Cardiac septum (tissue), 1 donor: ENCODE measurements at places on chromosomes 5 and 9.

DNA sequence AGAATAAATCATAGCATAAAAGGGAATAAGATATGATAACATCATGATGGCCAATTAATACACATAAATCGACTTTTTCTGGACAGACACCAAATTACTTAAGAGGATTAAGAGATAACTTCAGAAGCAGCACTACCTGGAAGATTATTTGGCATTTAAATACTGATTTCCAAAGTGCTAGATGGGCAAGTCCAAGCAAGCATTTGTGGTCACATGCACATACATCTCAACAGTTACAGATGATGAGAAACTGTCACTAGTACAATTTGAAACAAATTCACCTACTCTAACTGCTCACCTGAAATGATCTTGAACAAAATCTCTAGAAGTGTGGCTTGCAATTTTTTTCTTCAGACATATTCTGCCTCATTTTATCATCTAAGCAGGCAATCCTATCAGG is 26.8 kb upstream of the RASGEF1C start:
- DNase-seq: no peak

GRCh38 chr5:113280541-113280940 is 154.2 kb downstream of the TSSK1B start:
- no peak for DNase-seq

- no peak for DNase-seq
Observed at GRCh38 chr9:112125951-112126388, 49.1 kb downstream of the SUSD1 start.

GRCh38 chr5:38369692-38370091 is 111.3 kb downstream of the EGFLAM start:
- no peak for DNase-seq

GRCh38 chr9:3473405-3473804 is 52.4 kb downstream of the RFX3 start:
- no peak for DNase-seq

DNA sequence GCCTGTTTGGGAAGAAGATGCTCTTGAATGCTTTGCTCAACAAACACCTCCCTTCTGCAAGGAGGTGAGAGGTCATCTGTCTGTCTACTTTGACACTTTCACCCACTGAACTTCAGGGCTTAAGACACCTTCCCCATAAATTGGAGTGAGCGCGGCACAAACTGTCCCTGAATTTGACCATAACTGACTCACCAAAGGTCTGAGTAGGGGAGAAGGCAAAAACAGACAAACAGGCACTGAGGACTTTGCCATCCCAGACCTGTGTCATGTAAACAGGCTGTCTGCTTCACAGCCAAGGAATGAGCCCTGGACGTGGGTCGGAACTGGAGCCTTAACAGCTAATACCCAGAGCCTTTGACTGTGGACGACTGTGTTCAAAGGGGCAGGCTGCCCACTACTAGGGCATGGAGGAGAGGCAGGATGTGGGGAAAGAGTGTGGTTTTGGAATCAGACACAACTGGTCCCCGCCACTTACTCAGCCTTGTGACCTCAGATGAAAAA is 320.9 kb upstream of the KLF4 start:
- DNase-seq: no peak

DNA sequence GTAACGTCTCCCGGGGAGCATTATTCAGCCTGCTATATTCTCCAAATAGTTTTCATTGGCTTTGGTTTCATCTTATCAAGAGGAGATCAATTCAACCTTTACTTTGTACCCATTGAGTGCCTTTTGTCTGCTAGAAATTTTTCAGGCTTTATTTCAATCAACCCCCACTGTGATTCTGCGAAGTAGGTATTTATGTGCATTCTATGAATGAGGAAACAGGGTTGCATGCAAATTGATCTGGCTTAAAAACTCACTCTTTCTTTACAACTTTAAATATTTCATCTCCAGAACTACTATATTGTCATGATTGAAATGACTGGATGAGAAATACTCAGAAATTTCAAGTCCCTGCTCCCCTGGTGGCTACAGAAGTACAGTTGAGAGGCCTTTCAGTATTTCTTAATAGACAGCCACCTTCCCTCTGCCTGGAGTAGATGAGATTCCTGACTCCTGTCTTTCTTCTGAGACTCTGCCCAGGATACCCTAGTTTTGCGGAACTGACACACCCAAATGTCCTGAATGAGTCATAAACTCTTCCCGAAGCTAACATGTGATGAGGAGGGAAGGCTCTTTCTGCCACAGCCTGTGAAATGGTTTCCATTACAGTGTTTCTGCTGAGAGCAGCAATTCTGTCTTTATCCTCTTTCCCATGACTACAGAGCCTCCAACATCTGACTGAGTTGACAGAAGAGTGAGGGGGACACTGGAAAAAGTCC is 52.6 kb upstream of the TNC start:
- DNase-seq: no peak

DNA sequence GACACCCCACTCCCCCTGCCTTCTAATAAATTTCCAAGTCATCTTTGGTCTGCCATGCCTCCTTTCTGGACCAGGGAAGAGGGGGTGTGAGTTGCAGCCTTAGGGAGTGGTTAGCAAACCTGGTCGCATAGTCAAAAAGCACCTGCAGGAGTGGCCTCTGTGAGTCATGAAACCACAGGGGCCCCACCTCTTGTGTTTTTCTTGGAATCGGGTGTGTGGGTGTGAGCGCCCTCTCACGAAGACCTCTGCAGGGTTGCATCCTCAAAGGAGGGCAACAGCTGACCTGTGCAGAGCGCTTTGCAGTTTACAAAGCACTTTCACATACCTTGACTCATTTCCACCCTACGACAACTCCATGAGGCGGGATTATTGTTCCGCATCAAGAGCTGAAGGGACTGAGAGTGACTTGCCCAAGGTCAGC is 36.8 kb upstream of the TEX48 start:
- no peak for DNase-seq

GRCh38 chr5:21219251-21219650 is 1231.3 kb upstream of the CDH18 start:
- DNase-seq: no peak
